ENCODE measurements at places on chromosomes 4 and X.

- no peak for DNase-seq
Measured at GRCh38 chr4:24604558-24605214, 20.3 kb upstream of the DHX15 start.

- no peak for DNase-seq
Measured at GRCh38 chr4:81457921-81458520, 13.7 kb downstream of the RASGEF1B start.

- DNase-seq: peak; percentile 38
Measured at GRCh38 chr4:147927377-147928137, 195.7 kb downstream of the ARHGAP10 start.

GRCh38 chr4:78606035-78606434, 54.5 kb downstream of the ANXA3 start:
- no peak for DNase-seq

DNA sequence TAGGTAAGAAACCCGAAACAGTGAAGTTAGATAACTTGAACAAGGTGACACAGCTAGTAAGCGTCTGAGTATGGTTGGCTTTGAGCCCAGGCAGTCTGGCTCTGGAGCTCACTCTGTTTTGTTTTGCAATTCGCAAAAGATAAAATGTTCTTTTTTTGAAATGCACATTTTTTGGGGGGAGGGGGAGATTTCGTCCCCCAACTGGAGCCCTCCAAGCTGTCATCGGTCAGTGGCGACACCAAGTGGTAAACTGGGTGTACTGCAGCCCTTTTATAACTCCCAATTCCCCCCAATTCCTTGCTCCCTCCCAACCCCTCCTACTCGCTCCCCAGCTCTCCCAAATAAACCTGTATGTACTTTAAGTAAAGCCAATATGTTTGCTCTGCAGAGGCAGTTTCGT, 2.8 kb upstream of the CLCN5 start:
- DNase-seq: no peak

DNA sequence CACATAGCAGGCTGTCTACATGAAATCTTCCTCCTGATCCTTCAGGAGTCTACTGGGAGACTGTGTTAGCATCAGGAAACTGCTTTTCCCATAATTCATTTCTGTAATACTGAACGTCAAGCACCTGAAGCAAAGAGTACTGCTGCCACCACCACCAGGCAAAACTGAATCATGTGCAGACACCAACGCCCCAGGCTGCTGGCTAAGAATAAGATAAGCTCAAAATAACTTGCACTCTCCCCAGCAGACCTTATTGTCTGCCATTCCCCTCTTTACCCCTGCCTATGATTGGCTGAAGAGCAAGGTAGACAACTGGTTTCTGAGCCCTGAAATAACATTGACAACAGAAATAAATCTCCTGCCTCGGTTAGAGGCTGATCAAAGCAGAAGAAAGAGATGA, 70.1 kb downstream of the LHFPL1 start:
- no peak for DNase-seq
